GM23248 (cell line): ENCODE measurements at places on chromosomes 11 and 22. TPM values are rescaled to one million over a fixed set of nuclear protein-coding genes. Genes with fewer than 3 reads are reported as not detected.

DNA sequence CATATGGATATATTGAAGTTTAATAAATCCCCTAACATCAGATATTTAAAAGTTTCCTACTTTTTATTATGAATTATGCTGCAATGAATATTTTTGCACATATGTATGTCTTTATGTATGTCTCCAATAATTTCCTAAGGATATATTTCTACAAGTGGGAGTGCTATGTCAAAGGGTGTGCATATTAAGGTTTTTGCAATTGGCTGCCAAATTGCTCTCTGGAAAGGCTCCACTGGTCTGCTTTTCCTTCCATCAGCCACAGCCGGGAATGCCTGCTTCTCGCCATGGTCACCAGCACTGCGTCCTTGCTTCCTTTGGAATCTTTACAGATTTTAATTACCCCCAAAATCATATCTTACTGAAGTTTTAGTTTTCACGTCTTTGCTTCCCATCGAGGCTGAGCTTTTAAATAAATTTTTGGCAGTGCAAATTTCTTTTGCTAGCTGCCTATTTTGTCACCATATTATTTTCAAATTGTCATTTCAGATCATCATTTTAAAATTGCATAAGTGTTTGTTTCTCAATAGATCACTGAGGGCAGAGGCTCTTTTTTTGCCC, 221.7 kb downstream of the SNX19 start:
- DNase-seq, result no peak

- DNase-seq, result no peak
Measured at GRCh38 chr11:111448831-111449557, 63.2 kb downstream of the BTG4 start.

DNA sequence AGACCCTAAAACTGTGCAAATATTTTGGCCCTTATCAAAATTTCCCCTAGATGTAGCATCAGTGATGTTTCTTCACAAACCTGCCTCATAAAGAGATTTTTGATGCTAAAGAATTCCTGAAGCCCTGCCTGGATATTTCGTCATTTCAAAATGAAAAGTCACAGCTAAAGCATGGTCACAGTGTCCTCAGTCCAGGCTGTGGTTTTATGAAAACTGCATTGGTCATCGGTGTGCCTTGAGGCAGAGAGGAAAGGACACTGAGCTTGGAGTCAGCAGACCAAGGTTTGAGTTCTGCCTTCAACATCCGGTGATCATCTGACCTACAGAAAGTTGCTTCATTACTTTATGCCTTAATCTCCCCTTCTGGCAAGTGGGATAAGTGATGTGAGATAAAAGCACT, 34.8 kb upstream of the ALKBH3 start:
- DNase-seq, result peak; percentile 21

GRCh38 chr11:4825132-4825531, 4.0 kb downstream of the OR51F2 start:
- no peak for DNase-seq

DNA sequence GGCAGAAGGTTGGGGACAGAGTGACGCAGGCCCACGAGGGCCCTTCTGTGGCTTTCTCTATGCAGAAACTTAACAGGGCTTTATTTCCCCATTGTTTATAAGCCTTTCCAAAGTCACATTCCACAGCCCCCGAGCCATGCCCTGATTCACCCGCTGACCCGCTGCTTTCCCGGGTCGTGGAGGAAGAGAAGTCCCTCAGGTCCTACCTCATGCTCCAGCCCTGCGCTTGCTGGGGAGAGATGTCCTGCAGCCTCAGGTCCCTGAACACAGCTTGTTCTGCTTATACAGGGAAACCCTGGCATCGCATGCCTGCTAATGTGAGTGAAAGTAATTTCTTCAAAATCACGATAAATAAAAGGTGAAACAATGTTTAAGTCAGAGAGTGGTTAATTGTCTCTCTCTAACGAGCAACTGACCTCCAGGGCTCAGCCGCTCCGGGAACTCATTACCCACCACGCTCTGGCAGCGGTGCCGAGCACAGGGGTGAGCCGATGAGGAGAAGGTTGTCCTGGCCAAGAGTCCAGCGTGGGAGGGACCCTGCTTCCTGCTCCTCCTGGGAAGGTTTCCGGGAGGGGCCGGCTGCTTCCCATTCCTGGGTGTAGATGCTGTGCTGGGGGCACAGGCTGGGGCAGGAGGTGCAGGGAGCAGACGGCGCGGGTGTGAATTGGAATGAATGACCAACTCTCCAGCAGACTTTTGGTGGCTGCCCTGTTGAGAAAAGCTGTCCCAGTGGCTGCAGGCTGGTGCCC, 595.2 kb downstream of the BRD1 start:
- DNase-seq, result no peak

- DNase-seq, result no peak
Measured at GRCh38 chr11:87501388-87501787, 463.7 kb downstream of the TMEM135 start.

GRCh38 chr22:39825661-39826102, 67.9 kb downstream of the ENTHD1 start:
- no peak for DNase-seq

DNA sequence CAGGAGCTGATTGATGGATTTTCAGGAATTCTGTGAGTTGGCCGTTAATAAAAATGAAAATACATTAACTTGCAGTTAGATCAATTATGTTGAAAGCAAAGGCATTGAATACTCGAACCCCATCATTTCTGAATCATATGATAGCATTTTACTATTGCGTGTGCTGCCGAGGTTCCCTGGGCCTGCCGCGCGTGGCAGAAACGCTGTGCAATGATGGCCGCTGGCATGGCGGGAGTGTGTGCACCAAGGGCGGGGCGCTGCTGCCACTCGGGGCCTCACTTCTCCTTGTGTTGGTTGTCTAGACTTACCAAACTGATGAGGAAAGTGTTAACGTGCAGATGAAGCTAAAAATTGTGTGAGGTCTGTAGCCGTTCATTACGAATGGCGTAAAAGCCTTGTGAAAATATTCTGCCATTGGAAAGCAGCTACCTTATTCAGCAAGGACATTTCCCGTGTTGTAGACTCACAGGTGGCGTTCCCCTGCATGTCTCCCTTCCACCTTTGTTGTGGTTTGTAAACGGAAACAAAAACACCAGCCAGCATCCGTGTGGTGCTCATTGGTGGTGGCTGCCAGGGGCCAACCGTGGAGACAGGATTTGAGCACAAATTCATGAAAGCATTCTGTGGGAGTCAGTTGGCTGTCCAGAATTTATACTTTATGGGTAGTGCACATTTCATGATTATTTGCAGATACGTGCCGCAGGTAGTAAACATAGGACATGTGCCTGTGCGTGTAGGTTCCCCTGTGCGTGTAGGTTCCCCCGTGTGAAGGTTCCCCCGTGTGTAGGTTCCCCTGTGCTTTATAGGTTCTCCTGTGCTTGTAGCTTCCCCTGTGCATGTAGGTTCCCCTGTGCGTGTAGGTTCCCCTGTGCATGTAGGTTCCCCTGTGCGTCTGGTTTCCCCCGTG, 5.9 kb upstream of the GRAMD4 start:
- no peak for DNase-seq

PANX3 gene
- not detected in 2 replicates for total RNA-seq

SYT12 gene
- 2.8 and 3.3 TPM in 2 replicates for total RNA-seq

GRAP2 gene
- not detected in 2 replicates for total RNA-seq

TSPAN32 gene
- not detected in 2 replicates for total RNA-seq

BTG4 gene
- total RNA-seq, result not detected in 2 replicates
